DMS79 (cell line): ENCODE measurements at places on chromosomes 11 and 22.

GRCh38 chr11:75635066-75635862 lies 33.6 kb downstream of the MAP6 start:
- DNase-seq = peak; percentile 87

- DNase-seq = no peak
Measured at GRCh38 chr11:9972989-9973388, 309.1 kb downstream of the SWAP70 start.

GRCh38 chr22:43515902-43516301 lies 104.1 kb downstream of the MPPED1 start:
- DNase-seq = no peak

GRCh38 chr22:48575618-48576332 lies 1251.9 kb downstream of the BRD1 start:
- no peak for DNase-seq

GRCh38 chr11:22809893-22810292 lies 19.7 kb downstream of the SVIP start:
- DNase-seq = no peak

GRCh38 chr11:6300325-6300724 lies 20.0 kb downstream of the CAVIN3 start:
- DNase-seq = no peak

DNA sequence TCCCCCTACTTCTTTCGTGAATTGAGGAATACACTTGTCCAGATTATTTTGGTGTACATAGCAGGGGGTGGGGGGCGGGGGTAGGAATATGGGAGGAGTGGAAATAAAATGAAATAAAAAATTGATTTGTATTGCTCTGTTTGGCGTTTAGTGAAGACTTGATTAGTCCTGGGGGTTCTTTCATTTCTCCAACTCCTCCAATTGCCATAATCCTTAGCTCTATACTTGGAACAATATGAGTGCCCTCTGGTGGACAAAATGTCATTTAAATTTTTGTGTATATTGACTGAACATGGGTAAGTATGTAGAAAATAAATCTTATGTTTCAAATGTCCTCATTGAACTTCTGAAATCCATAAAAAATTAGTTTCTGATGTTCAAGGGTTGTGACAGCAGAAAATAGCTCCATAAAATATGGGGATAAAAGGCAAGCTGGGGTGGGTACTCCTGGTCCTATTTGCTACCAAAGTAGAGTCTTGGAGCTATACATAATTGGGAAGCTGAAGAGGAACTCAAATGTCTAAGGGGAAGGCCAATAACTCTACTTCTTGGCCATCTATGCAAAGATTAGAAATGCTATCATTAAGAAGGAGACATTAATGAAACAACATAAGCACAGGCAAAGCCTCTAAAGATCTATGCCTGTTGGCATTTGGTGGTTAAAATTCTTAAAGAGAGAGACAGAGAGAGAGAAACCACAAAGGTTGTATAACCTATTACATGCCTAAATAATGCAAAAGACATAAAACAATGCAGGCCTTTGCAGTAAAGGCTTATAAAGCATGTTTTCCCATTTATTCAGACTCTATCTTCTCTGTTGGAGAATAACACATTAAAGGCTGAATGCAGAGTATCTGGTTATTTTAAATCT lies 421.6 kb downstream of the METTL15 start:
- DNase-seq = no peak

DNA sequence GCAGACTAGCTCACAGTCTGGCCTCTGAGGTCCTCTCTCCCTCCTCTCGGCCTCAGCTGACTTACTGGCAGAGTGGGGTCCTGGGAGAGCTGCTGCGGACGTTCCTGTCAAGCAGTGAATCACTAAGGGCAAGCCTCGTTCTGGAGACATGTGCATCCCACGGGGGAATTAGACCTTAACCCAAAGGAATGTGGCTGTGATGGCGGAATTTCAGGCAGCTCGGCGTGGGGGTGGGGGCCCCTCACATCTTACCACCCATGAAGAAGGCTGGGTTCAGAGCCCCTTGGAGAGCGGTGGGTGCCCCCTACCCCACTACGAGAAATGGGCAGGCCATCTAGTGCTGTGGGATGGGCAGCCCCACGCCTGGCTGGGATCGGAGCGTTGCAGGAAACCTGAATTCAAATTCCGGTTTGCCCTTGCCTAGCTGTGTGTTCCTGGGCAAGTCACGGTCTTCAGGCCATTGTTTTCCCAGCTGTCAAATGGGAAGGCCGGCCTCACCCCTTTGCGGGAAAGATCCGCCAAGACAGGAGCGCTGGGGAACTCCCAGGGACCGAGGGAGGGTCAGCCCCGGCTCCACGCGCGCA lies 554 bp downstream of the LRRC32 start:
- DNase-seq = no peak

- DNase-seq = no peak
Measured at GRCh38 chr22:22954656-22955055, 67.0 kb downstream of the IGLL5 start.

- DNase-seq = no peak
Measured at GRCh38 chr22:24096758-24097115, 84.5 kb upstream of the SUSD2 start.

GRCh38 chr22:41911001-41911611 lies 3.8 kb downstream of the SHISA8 start:
- DNase-seq = no peak

DNA sequence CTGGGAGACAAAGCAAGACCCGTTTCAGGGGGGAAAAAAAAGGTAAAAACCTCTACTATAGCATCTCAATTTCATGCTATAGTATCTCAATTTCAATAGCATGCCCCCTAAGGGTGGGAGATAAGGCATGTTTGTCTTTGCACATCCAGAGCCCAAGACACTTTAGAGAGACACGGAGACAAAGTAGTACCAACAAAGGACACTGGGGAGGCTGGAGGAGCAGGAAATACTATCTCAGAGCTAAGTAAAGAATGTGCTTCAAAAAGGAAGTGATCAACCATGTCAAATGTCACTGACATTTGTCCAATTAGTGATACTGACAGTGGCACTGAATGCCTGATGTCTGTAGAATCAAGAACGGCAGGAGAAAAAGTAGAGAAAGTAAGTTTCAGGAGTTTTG lies 68.6 kb downstream of the RRAS2 start:
- DNase-seq = no peak

GRCh38 chr22:16717699-16718558 lies 107.3 kb downstream of the XKR3 start:
- DNase-seq = no peak
